M059J (cell line): ENCODE measurements at places on chromosomes 1 and 21. TPM values are rescaled to one million over a fixed set of nuclear protein-coding genes. Genes with fewer than 3 reads are reported as not detected.

- DNase-seq = no peak
Measured at GRCh38 chr1:82858031-82858430, 1057.3 kb downstream of the ADGRL2 start.

CALML6 gene
- total RNA-seq = not detected in 2 replicates

DNA sequence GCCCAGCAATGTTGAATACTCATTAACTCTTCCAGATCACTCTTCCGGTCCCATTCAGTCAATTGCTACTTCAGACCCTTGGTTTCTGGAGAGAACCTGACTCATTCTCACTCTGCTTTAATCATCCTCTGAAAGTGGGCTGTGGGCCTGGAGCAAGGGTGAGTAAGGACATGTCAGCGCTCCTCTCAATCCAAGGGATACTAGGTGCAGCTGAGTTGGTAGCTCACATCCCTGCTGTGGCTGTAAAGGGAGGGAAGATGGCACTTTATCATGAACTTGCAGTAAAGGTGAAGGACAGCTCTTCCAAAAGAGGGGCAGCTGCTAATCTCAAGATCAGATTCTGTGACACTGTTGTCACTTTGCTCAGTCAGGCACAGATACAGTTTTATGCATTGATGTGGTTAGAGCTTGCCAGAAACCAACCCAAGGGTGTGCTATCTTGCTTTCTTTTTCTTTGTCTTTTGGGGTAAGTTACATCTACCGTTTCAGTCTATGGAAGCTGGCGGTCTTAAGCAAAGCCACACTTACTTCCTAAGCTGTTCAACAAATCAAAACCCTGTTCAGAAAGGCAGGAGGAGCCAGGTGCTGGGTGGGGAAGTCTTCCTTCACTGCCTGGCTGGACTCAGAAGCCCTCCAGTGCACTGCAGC is 26.5 kb upstream of the NTPCR start:
- peak; percentile 91 for DNase-seq

GRCh38 chr1:200805719-200806118 is 67.0 kb downstream of the CAMSAP2 start:
- no peak for DNase-seq

GRCh38 chr21:40379881-40380810 is 466.8 kb downstream of the DSCAM start:
- no peak for DNase-seq

DNA sequence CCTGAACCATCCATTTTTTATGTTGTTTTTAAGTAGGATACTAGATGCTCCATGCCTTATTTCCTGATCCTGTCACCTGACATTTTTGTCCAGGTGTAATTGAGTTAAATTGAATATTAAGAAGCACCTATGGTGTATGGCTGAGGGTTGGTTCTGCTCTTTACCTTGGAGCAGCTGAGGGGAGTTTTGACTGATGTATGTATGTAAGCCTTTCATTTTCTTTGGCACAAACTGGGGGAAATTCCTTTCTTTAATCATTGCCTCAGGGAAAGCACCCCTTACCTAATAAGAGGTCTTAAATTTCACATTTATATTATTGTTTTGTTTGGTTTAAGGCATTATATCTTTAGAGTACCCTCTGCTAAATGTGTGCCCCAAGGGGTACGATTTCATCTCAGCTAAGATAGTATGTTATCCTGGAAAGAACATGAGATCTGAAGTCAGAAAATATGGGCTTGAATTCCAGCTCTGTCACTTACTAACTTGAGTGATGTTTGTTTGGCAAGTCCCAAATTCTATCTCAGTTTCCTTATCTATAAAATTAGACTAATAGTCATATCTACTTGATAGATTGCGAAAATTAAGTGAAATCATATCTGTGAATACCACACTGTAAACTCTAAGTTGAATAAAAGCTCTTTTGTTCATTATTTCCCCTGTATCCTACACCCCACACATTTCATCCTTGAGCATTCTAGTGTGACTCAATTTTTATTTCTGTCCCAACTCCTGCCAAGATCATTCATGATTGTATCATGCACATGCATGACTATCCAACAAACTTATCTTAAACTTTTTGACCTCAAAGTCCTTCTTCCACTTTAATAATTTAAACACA is 57.7 kb upstream of the NUF2 start:
- DNase-seq = no peak

CATSPERE gene
- 0.20 and 0.25 TPM in 2 replicates for total RNA-seq

PWP2 gene
- total RNA-seq = 6.4 and 14.4 TPM in 2 replicates

C1orf94 gene
- total RNA-seq = 3.7 and 4.0 TPM in 2 replicates

OR2L2 gene
- total RNA-seq = not detected in 2 replicates

CD1D gene
- 0.34 TPM in 1 of 2 replicates, not detected in the other for total RNA-seq

- no peak for DNase-seq
Measured at GRCh38 chr1:222461941-222462340, 86.0 kb downstream of the HHIPL2 start.

GRCh38 chr1:117512728-117513321 is 93.0 kb upstream of the TENT5C start:
- peak; percentile 14 for DNase-seq

DNA sequence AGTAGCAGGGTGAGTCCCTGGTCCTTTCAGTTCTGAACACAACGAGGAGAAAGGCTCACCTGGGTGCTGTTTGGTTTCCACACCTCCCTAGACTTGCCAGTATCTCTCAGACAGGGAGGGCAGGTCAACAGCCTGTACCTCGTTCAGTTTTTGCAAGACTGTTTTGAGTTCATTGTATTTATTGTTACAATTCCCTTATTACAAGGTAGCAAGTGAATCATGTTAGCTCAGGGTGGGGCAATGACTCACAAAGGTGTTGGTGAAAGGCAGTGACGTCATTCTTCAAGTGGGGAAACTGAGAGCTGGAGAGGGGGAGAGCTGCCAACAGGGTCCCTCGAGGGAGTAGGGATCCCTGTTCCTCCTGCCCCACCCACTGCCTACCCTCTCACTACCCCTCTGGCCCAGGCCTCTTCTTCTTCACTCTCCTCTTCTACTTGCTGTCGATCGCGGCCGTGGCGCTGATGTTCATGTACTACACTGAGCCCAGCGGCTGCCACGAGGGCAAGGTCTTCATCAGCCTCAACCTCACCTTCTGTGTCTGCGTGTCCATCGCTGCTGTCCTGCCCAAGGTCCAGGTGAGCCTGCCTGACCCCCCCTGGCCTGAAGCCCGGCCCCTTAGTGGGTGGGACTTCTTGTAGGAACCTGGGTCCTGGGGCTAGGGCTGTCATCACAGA is 13.4 kb downstream of the SERINC2 start:
- no peak for DNase-seq

TMIGD3 gene
- not detected in 2 replicates for total RNA-seq

- no peak for DNase-seq
Measured at GRCh38 chr1:76585980-76586674, 281.2 kb upstream of the ST6GALNAC5 start.

DNA sequence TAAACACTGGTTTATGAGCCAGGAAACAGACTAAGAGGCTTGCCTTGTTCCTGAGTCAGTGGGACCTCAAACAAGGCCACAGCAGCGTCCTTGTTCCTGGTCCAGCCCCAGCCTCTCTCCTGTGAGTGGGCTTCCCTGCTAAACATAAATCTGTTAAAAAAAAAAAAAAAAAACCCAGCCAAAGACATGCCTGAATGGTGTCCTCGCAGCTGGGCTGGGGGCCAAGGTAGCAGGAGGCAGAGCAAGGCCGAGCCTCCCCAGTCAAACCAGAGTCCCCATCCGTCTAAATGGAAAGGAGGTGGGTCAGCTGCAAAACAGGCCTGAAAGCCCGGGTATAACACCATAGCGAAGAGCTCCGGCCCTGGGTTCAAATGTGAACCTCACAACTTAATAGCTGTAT is 18.1 kb upstream of the IFFO2 start:
- no peak for DNase-seq

DNA sequence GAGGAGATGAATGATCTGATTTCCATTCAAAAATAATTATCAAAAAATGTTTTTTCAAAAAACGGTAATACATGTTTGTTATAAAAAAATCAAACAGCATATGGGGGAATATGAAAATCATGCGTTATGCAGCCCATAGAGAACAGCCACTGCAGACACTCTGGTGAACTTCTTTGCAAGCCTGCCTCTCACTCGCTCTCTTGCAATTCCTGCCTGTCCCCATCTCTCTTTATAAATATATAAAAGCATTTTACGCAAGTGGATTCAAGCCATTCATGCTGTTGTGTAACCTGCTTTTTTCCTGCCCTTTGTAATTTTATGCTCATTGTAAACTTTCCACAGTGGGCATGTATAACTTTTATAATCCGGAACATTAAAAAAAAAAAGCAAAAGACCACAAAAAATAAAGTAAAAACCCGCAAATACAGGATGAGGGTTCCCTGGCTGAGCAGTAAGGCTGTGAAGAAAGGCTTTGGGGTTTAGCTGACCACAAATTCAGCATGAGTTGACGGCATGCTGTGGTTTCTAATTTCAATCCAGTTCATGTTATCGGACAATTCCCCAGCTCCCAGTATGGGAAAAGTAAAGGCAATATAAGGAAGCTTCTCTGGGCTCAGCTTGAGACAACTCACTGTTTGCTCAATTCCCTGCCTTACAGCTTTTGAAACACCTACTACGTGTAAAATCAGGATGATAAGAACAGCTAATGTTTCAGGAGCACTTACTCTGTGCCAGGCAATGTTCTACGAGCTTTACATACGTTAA is 52.8 kb upstream of the ZBTB40 start:
- DNase-seq = peak; percentile 49

DNA sequence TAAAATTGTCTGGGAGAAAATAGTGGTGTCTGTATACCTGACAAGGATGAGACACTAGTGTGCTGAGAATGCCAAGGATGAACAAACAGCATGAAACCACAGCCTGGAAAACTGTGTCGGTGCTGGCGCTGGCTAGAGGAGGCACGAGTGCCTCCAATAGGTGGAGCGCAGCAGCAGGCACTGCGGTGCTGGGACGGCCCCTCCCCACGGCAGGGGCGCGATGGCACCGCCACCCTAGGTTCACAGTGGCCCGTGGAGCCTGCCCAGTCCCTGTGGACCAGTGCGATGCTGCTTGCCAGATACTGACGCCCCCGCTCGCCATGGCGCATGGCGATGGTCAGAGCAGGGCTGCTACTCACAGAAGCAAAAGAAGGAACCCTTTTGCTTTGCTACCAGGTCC is 6.8 kb downstream of the CFAP410 start:
- no peak for DNase-seq

DNA sequence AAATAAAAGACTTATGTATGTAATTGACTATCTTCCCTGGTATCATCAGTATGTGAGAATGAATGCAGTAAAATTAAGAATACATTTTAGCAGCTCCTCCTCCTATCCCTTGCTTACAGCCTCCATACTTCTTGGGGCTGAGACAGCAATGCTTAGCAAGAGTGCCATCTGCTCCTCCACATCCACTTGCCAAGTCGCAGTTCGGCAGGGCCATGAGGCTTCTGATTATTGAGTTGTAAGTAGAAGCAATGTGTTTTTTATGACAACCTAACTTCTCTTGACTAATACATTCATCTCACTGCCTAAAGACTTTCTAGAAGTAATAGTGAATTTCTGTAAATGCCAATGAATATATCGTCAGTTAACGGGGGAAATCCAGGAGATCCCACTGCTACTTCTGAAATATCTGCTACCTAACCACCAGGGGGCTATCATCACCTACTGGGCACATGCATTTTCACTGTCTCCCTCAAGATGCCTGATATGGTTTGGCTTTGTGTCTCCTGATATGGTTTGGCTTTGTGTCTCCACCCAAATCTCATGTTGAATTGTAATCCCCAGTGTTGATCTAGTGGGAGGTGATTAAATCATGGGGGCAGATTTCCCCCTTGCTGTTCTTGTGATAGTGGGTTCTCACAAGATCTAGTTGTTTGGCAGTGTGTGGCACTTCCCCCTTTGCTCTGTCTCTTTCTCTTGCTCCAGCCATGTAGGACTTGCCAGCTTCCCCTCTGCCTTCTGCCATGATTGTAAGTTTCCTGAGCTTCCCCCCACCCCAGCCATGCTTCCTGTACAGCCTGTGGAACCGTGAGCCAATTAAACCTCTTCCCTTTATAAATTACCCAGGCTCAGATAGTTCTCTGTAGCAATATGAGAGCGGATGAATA is 59.6 kb downstream of the EXTL2 start:
- peak; percentile 24 for DNase-seq

DNA sequence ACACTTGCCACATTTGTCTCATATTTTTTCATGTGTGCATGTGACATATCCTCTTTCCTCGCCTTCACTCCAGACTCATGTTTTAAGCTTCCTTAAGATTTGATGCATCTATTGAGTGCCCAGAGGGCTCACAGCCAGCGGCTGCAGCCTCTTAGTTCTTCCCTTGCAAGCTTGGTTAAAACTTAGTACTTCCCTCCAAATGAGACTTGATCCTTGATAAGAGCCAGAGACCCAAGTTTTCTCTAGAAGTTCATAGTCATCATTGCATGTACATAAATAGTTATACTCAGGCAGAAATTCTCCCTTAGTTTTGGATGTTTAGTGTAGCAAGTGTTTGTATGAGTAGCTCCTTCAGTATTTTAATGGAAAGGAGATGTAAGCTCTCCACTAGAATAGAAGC is 337.6 kb upstream of the B3GALT2 start:
- no peak for DNase-seq

FCRL6 gene
- not detected in 2 replicates for total RNA-seq

FAM110D gene
- total RNA-seq = not detected in 2 replicates

DNA sequence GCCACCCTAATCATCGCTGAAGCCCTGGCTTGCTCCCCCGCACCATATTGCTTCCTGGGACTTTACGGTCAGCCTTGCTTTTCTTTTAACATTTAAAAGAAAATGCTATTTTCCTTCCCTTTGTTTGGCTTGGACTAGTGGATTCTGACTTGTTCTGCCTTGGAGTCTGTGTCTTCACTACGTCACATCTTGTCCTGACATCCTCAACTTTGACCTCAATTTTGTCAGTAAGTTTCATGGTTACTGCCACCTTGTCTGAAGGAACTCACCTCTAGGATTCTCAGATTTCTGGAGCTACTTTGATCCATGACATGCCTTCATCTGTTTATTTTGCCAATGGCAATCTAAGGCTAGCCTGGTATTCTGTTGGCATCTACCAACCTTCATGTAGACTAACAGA is 4.3 kb downstream of the RNASEL start:
- no peak for DNase-seq

DNA sequence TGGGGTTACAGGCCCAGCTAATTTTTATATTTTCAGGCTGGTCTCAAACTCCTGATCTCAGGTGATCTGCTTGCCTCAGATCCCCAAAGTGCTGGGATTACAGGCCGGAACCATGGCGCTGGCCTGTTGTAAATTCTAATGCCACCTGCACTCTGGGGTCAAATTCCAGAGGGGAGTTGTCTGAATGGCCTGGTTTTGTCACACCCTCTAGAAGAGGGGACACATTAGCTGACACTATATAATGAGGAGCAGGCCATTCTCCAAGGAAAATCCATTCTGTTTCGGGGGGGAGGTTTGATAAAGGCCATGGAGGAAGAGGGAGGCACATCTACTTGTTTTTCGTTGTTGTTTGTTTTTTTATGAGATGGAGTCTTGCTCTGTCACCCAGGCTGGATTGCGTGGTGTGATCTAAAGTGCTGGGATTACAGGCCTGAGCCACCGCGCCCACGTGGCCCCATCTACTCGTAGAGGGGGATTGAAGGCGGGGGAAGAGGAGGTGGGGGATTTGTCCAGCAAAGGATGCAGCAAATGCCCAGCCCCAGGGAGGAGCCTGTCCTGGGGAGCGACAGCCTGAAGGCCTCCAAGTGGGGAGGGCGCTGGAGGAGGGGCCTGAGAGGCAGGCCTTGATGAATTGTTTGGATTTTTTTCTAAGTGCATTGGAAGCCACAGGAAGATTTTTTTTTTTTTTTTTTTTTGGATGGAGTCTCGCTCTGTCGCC is 78.4 kb upstream of the SLC45A1 start:
- peak; percentile 15 for DNase-seq
